ENCODE measurements at places on chromosomes 12 and 14.
A peak's percentile ranks its signal among the peaks of the same experiment; 100 is the strongest.

DNA sequence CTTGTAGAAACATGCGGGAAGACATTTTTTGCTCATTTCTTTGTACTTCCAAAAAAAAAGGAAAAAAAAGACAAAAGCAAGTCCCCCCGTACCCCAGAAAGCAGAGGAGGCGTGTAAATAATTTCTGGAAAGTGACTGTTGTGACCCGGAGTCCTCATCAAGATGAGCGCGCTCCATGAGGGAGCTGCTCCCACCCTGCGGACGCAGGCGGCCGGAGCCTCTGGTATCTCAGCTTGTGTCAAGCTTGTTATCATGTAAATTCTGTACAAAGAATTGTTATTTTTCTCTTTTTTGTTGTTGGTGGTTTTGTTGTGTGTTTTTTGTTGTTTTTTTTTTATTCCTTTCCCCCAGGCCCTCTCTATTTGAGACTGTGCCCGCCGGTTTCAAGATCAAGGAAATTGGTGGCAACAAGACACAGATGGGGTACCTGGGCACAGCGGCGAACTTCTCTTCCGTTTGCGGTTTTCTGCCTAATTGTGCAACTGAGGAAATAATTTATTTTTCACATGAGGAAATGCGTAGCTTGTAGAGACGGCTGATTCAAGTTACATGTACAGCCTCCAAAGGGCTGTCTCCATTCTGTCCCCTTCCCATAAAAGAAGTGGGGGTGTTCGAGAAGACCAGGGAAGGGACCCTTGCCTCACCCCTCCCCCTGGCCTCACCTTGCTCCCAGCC, 27.0 kb downstream of the HPD start:
- DNase-seq, result no peak

DNA sequence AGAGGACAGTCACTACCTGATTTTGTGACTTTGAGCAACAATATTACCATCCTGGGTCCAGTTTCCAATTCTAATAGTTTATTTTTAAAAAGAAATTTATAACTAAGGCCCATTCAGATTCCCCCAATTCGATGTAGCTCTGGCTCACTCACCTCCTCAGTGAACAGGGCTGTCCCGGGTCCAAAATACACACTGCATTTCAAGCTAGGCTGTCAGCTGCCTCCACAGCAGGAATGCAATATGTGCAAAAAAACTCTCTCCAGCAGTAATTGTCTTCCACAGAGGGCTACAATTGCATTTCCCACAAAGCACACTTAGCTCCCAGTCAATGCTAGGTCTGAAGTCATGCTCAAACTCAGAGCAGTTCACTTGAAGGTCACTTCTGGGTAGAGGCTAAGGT, 39.3 kb upstream of the ZNF641 start:
- no peak for DNase-seq

- peak; percentile 35 for DNase-seq
Measured at GRCh38 chr12:56488041-56488955, at the start of gene GLS2. Gene GLS2, minus strand, starts transcription at chr12:56488161. Its CDS starts 43 bp downstream, at chr12:56488118.

DNA sequence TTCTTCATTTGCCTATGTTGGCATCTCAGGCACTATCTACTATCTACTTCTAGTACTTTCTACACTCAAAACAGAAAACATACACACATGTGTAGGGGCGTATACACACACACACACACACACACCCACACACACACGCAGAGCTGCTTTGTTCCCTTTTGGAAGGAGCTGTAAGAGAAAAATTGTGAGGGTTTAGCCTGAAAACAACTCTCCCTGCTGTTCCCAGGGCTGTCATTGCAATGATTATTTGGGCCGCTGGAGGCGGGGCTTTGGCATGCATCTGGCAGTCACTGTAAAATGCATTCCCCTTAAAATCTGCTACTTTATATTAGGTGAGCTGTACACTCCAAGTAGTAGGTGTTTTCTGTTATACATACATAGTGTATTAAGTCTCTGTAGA, 29.1 kb upstream of the SLC38A2 start:
- no peak for DNase-seq

DNA sequence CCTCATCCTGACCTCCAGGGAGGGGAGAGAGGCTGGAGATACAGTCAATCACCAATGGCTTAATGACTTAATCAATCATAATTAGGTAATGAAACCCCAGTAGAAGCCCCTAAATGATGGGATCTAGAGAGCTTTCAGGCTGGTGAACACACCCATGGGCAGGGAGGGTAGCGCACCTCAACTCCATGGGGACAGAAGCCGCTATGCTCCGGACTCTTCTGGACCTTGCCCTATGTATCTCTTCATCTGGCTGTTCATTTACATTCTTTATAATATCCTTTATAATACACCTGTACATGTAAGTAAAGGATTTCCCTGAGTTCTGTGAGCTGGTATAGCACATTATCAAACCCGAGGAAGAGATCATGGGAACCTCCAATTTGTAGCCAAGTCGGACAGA, 205.9 kb downstream of the STXBP6 start:
- DNase-seq, result no peak

DNA sequence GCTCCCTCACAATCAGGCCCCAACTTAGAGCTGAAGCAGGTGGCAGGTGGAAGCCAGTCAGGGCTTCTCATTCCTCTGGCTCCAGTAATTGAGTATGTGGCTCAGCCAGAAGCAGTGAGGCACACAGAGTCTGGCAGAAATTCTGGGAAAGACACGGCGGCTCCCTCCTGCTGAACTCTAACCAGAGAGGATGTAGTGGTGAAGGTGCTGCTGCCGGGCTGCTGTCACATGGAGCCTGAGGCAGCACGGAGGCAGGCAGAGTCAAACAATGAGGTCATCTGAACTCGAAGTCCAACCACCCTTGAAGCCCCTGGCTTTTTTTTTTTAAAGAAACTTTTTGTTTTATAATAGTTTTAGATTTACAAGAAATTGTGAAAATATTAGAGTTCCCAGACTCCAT, 33.4 kb upstream of the SMOC1 start:
- DNase-seq, result no peak

DNA sequence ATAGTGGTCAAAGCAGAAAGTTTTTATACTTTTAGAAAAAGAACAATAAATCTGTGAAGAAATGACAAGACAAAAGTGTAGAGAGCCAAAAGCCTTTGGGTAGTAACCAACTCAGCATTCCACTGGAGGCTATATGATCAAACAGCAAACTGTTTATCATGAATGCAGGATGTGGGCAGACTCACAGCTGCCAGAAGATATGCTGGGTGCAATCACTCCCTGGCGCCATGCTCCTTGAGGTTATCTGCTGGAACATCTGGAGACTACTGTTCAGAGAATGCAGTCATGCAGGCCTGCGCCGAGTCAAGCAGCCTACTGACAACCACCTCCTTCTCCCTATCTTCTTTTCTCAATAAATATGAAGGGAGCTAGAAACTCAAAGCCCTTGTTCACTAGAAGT, 49.0 kb upstream of the SLC8A3 start:
- no peak for DNase-seq

DNA sequence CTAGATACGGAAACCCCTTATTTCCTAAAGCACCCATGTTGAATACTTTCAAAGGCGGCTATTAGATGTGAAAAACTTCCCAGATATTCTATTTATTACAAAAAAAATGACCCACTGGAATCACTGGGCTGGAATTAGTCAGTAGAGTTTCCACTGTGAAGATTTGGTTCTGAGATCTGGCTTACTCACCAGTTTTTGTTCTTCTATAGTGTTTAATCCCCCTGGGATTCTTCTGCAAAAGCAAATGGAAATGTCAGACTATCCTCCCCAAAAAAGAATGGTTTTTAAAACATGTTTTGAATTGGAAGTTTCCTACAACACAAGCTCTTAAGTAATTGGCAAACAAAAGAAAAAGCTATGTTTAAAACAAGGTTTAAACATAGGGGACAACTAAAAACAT, 166.4 kb downstream of the STXBP6 start:
- no peak for DNase-seq

- DNase-seq, result no peak
Measured at GRCh38 chr14:55973285-55973800, 144.9 kb upstream of the PELI2 start.

DNA sequence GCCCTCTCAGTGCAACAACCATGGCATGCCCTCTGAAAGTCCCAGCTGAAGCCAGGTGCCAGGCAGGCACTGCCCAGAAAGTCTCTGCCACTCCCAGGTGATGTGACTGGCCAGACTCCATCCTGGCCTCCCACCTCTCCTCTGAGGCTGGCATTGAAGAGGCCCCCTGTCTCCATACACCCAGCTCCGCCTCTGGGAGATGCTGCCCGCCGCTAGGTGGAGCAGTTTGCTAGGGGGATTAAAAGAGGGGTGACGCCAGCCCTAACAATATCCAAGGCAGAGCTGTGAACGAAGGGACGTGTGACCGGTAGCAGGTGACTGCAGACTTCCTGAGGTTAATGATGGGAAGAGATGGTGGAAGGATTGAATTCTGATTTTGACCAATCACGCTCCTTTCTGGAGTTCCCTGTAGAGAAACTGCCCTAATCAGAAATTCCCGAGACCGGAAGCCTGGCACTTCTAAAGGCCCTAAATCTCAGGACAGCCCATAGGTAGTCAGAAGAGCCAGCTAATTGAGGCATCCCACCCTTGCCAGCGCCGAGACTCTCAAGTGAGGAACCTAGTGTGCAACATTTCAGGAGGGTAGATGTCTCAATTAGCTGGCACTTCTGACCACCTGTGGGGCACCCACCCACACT, 8.3 kb upstream of the PLEK2 start:
- no peak for DNase-seq

DNA sequence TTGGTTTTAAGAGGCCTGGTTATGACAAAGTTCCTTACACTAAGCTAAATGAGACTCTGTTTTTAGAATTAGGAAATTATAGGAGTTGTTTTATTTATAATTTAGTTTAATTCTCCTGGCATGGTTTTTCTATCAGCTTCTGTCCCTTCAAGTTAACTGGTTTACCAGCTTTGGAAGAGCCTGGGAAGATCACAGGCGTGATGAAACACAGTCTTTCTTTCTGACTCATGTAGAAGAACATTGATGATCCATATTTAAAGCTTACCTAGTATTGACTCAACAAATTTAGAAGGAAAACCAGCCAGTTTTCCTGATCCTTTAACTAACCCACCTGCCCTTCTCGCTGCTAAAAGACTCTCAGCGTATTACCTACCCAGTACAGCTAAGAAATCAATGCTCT, 155.2 kb downstream of the TGFB3 start:
- no peak for DNase-seq

DNA sequence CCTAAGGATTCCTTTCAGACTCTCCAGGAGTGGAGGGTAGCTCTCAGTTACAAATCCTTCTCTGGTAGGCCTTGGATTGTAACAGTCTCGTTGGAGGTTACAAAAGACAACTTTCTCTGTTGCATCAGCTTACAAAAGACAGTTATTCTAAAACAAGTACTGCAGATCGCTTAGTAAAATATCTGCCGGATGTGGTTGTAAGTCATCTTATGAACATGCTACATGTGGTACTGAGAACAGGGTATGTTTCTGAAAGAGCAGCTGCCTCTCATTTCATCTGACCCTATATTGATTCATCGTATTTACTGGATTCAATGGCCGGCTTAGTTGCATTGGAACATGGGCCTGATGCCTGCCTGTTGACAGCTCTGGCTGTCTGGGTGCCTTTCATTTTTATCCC, 157.4 kb downstream of the PTCSC3 start:
- no peak for DNase-seq

- no peak for DNase-seq
Measured at GRCh38 chr12:130552483-130552996, 163.6 kb downstream of the RIMBP2 start.

DNA sequence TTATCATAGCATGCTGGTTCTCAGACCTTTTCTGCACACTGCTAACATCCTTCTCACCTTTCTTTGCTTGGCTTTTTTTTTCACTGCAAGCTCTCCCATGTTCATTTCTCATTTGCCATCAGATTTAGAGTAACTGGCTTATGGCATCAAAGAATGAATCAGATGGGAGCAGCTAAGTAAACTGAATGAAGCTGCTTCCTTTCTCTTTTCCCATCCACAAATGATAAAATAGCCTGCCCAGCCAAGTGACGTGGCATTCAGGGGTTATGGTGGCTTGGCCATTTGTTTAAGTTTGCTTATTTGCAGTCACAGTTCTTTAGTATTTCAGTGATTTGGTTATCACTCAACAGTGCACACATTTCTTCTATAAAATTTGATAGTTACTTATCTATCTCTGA, 708.6 kb downstream of the DIO2 start:
- DNase-seq, result no peak

GRCh38 chr12:109310247-109311125, 1.4 kb upstream of the FOXN4 start:
- DNase-seq, result no peak

All from stimulated activated CD4-positive, alpha-beta T cell treated with anti-CD3 and anti-CD28 coated beads, Interleukin-1b, Interleukin-23, amount 100 ng/mL, for 1 hour (primary cell).